ENCODE measurements at places on chromosomes 13 and 19.

- DNase-seq: no peak
Observed at GRCh38 chr19:41220811-41221210, 1.8 kb downstream of the AXL start.

DNA sequence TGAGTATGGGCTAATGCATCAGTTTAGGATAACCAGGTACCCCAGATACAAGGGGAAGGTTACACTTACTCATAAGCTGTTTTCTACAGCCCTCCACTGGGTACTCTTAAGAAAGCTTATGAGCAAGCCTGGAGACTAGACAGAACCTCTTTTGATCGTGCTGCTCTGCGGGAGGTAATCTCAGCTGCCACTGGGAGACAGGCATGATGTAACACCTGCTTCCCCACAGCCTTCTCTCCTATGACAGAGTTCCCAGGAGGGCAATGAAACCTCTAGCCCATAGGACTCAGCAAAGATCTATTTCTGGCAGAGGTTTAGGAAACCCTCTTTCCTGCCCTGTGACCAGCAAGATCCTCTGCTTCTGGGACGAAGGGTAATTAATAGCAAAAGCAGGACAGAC is 65.6 kb downstream of the WASF3 start:
- no peak for DNase-seq

DNA sequence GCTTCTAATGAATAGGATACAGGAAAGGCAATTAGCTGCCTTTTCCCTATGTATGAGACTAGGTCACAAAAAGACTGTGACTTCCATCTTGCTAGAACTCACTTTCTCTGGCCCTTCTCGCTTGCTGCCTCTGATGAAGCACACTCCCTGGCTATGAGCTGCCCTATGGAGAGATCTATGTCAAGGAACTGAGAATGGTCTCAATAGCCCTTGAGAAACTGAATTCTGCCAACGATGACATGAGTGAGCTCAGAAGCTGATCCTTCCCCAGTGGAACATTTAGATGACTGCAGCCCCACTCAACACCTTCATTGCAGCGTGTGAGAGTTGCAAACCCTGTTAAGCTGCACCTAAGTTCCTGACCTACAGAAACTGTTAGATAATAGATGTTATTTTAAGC is 309.8 kb downstream of the COG6 start:
- DNase-seq: no peak

GRCh38 chr19:33110137-33110910 is 21.6 kb upstream of the WDR88 start:
- DNase-seq: peak; percentile 70

DNA sequence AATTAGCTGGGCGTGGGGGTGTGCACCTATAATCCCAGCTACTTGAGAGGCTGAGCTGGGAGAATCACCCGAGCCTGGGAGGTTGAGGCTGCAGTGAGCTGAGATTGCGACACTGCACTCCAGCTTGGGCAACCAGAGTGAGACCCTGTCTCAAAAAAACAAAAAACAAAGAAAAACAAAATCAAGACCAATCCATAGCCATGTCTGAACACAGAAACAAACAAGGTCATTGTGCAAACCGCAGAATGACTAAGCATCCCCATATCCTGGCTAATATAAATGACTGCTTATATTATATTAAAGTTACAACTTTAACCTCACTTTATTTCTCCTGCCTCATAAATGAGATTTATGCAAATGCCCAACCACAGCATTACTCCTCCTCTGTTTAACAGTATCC is 2.3 kb upstream of the LYPD3 start:
- no peak for DNase-seq

DNA sequence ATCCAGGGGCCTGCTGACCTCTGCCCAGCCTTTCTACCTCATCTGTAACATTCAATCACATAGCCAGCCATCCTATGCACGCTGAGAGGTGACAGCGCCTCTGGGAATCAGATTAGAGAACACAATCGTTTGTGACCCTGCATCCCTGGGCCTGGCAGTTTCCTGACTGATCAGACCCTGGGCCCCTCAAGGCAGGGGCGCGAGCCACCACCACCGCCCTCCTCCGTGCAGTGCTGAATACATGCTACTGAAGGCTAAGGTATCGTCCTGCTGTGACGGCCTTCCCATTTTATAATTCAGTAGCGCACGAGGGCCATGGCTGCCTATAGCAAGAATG is 1.3 kb downstream of the TMTC4 start:
- DNase-seq: no peak

- no peak for DNase-seq
Observed at GRCh38 chr19:32812571-32812970, 57.0 kb downstream of the SLC7A9 start.

DNA sequence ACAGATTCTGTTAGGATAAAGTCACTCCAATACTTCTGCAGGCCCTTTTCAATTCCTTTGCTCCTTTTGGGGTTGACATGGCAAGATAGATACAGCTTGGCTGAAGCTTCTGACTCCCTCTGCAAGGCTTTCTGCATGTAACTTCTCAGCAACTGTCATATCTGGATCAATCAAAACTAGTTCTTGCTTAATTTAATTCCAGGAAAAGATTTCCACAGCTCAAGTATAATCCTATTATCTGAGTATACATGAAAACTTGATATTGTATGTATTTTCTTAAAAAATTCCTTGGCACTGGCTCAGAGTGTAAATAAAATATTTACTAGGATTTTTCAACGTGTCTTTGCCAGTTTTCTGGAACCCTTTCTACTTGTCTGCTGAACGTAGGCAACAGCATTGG is 109.6 kb downstream of the STARD13 start:
- no peak for DNase-seq

- peak; percentile 18 for DNase-seq
Observed at GRCh38 chr13:47843005-47843404, 158.1 kb downstream of the SUCLA2 start.

GRCh38 chr13:55120631-55121030 is 2020.1 kb upstream of the PRR20A start:
- DNase-seq: no peak

DNA sequence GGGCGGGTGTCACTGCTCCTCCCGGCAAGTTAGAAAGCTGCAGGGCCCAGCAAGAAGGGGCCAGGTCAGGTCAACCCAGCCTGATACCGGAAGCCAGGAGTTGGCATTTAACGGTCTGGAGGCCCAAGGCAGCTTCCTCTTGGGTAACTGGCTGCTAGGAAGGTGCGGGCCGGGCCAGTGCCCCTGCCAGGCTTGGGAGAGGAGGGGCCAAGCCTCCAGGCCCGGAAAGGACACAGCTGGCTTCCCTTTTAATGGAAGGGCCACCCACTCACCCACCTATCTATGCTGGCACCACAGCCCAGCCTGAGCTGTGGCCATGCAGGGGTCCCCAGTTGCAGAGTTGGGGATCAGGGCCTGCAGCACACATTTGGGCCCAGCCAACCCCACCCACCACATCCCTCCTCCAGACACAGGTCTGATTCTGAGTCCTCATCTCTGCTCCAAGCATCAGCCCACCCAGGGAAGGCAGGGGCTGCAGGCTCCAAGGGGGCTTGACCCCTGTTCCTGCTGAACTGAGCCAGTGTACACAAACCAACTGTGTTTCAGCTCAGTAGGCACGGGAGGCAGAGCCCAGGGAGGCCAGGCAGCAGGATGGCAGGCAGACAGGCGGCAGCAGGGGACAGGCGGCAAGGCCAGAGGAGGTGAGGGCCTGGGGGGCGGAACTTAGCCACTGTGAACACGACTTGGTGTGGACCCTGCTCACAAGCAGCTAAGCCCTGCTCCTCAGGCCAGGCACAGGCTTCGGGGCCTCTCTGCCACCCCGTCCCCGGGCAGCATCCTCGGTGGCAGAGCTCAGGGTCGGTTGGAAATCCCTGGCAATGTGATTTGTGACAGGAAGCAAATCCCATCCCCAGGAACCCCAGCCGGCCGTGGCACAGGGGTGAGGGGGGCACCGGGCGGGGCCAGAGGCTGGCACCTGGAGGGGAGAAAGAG is 40.8 kb downstream of the ZSWIM4 start:
- DNase-seq: no peak

GRCh38 chr19:10289167-10289835 is 451 bp upstream of the ICAM5 start:
- DNase-seq: no peak

DNA sequence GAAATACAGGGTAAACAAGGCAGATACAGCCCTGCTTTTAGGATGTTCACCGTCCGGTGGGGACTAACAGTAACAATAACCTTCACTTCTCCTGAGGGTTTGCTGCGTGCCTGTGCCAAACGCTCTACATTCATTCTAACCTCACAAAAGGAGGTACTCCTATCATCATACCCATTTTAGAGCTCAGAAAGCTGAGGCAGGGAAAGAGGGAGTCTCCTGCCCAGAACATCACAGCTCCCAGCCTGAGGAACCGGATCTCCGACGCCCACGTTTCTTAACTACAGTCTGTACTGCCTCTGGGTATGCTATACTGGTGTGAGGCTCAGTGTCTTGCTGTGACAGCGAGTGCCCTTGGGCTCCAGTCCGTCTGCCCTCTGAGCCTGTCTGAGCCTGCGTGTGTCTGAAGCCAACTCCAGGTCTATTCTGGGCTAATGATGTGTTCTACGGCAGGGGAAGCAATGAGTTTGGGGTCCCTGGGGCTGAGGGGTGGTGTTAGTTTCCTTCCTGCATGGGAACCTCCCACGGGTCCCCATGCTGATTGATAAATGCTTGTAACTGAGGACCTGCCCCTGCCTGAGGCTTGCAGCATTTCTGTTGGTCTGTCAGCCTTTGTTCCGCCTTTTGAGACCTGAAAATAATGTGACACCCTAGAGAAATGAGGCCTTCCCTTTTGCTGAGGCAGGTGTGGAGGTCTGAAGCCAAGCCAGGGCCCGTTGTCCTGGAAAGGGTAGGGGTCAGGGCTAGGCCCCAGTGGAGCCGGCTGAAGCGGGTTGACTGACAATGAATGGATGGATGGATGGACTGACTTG is 4.9 kb downstream of the LIPE start:
- DNase-seq: no peak

DNA sequence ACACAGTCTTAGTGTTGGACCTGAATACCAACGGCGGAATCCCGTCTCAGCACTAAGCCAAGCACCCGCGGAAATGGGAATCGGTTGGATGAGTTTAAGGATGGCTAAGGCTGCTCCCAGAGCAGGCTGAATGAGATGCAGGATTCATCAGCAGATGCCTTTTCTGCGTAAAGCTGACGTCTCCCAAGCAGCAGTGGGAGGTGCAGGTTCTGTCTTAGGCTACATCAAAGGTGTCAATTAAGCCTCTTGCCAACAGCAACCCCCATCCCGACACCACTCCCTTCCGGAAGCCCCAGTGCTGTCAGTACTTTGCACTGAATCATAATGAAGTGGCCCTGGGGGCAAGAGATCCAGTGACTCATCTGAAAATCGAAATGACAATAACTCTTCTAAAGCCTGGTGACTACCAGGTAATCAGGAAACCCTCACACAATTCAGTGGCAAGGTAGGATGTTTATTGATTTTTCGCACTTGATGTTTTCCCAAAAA is 275.6 kb downstream of the DCLK1 start:
- peak; percentile 45 for DNase-seq

GRCh38 chr13:53110181-53110580 is 81.6 kb downstream of the OLFM4 start:
- no peak for DNase-seq

- peak; percentile 88 for DNase-seq
Observed at GRCh38 chr13:34349091-34349722, 531.3 kb downstream of the RFC3 start.

GRCh38 chr13:51599444-51600176 is 15.3 kb downstream of the WDFY2 start:
- no peak for DNase-seq

- no peak for DNase-seq
Observed at GRCh38 chr13:96771486-96772367, 222.5 kb downstream of the OXGR1 start.

DNA sequence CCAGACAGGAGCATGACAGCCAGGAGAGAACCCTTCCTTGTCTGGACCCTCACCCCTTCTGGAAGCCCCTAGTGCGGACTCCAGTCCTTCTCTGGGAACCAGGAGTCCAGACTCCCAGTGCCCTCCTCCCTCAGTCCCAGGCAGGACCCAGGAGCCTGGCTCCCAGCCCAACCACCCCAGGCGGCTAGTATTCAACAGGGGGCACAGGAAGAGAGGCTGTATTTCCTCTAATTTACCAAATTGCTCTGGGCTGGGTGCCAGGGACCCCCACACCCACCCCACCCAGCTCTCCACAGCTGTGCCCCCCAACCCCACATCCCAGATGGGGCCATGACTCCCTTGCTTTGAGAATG is 3.3 kb downstream of the GRIN2D start:
- no peak for DNase-seq

- no peak for DNase-seq
Observed at GRCh38 chr19:14378890-14379289, 2.4 kb upstream of the ADGRE5 start.

DNA sequence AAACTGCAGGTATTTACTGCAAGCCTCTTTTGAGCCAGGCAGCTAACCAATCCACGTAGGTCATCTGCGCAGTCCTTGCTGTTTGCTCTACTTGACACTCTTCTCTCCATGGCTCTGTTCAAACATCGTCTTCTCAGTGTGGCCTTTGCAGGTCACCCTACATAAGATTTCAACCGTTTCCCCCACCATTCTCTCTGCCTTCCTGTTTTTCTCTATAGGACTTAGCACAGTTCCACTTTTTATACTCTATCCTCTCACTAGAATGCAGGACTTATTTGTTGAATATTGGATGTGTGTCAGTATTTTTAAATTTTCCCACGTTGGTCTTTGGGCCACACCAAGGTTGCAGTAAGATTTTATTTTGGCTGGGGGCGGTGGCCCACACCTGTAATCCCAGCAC is 1.7 kb upstream of the FBXW9 start:
- DNase-seq: no peak

GRCh38 chr13:27481766-27482165 is 31.4 kb upstream of the MTIF3 start:
- DNase-seq: no peak

DNA sequence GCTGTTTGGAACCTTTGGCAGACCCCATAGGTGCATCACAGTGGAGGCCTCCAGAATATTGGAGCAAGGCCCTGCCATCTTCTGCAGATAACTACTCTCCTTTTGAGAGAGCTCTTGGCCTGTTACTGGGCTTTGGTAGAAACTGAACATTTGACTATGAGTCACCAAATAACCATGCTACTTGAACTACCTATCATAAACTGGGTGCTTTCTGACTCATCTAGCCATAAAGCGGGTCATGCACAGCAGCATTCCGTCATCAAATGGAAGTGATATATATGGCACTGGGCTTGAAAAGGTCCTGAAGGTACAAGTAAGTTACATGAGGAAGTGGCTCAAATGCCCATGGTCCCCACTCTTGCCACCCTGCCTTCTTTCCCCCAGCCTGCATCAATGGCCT is 782.5 kb upstream of the SLITRK6 start:
- DNase-seq: peak; percentile 37

Data from kidney epithelial cell (primary cell).